ENCODE measurements at places on chromosomes 7 and 10.

DNA sequence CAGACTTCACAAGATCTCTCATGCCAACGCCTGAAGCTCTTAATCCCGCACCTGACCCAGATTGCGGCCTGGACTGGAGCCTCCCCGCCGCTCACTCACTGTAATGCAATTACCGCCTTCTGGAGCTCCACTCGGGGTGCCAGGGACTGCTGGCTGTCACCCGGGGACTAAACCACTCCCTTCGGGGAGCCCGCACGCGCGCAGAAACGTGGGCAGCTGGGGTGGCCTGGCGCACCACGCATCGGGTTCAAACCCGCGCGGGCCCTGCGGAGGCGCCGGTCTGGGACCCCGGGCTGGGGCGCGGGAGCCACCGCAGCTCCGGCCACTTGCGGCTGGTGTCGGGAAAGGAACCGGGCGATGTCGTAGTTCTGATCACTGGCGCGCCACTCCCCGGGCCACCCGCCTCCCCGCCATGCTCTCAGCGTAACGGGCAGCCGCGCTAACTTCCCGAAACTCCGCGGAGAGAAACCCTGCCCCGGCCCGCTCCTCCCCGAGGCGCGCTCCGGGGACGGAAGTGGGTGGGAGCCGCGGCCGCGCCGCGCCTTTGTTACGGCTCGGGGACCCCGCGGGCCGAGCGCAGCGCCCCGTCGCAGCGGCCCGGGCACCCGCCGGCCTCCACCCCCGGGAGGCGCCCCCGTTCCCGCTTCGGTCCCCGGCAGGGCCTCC lies 100.3 kb upstream of the SVIL start:
- no peak for DNase-seq

DNA sequence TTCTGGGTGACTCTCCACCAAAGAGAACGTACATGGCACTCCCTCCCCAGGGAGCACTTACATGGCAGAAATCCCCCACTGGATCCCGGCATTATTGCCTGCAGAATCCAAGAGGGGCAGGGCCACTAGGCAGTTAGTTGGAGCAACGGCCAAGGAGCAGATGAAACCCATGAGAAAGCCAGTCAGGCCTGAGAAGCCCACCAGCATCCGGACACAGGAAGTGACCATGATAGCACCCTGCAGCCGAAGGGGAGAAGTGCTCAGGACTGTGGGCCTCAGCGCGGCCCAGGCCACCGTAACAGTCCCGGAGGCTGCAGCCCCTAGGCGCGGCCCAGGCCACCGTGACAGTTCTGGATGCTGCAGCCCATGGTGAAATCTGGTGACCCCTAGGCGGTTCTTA lies 43.5 kb downstream of the STRA8 start:
- no peak for DNase-seq

DNA sequence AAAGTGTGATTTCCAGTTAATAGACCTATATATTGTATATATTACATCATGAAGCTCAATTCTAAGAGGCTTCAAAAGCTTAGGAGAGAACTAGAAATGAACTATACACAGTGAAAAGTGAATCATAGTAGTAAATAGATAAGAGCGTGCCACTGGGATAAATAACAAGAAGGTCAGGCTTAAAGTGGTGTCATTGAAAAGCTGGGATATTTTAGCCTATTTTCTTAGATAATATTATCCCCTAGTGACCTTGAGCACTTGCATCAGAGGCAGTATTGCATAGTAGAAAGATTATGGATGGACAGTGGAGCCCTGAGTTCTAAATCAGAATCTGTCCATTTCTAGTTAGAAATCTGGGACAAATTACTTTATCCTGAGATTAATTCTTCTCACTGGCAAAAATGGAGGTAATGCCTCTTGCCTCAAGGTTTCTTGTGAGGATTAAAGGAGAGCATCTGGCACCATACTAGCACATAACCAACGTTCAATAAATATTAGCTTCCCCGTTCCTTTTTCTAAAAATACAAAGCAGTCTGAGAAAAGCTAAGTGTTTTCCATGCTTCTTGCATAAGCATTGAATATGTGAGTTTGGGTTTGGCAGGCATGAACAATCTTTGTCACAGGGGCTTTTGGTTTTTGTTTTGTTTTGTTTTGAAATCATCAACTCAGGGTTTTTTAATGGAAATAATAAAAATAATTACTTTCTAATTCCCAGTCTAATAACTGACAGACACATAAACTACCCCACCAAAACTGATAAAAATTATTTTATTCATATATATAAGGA lies 27.3 kb upstream of the MACC1 start:
- no peak for DNase-seq

DNA sequence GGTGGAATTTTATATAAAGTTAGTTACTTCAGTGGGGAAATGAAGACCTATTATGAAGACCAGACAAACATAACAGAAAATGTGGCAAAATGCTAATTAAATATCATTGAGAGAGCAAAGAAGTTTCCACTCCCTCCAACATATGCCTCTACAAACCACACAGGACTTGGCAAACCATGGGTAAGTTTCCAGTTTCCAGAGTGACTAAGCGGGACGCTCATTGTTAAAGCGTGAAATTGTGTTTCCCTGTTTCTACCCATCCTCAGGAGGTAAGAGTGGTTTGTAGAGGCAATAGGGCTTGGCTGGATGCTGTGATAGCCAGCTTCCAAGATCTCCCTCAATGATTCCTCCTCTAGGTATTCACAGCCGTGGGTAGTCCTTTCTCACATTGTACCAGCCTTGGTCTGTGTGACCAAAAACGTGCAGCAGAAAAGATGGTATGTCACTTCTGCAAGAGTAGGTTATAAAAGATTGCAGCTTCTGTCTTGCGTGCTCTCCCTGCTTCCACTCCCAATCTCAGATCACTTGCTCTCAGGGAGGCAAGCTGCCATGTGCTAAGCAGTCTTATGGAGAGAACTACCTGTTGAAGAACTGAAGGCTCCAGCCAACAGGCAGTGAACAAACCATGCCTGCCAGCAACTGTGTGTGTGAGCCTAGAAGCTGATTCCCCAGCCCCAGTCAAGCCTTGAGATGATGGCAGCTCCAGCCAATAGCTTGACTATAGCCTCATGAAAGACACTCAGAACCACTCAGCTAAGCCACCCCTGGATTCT lies 35.7 kb downstream of the CBX3 start:
- no peak for DNase-seq

All from GM04504 (cell line).